ENCODE measurements at places on chromosomes 4 and X.
A peak's percentile ranks its signal among the peaks of the same experiment; 100 is the strongest.

DNA sequence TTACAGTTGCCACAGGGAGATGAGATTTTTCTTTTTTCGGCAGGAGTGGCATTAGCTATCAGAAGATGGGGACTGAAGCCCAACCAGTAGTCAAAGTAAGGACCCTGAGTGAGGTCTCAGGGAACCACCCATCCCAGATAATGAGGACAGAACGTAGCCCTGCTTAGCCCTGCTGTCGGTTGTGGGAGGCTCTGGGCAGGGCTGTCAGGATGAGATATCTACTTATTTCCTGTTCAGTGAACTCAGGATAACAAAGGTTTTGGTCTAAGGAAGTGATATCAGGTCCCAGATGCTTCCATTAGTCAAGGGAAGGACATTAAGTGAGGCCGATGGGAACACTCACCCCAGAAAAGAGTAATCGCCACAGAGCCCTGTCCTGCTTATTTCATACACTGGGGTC lies 2.3 kb downstream of the MAGEB16 start:
- DNase-seq = no peak

- DNase-seq = no peak
Measured at GRCh38 chrX:47422444-47422843, 52.1 kb downstream of the ZNF157 start.

- DNase-seq = no peak
Measured at GRCh38 chr4:1770791-1771231, 22.3 kb upstream of the FGFR3 start.

DNA sequence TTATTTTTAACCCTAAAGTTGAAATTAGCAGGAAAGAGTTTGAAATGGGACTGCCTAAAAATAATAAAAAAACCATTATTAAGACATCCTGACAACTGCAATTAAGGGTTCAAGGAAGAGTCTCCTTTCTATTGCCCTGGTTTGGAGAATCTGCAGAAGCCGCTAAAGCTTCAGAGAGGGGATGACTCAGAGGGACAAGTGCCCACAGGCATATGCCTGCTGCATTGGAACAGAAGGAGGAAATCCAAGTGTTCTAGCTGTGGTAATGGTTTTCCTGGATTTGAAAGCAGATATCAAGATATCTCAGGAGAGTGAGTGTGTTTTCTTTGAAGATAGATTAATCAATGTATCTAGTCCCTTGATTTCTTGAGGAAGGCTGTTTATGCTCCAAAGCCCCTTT lies 235.1 kb upstream of the TAPT1 start:
- no peak for DNase-seq

- no peak for DNase-seq
Measured at GRCh38 chrX:77795124-77795523, 9.1 kb upstream of the ATRX start.

GRCh38 chr4:184462724-184463123 lies 11.6 kb downstream of the IRF2 start:
- DNase-seq = no peak

DNA sequence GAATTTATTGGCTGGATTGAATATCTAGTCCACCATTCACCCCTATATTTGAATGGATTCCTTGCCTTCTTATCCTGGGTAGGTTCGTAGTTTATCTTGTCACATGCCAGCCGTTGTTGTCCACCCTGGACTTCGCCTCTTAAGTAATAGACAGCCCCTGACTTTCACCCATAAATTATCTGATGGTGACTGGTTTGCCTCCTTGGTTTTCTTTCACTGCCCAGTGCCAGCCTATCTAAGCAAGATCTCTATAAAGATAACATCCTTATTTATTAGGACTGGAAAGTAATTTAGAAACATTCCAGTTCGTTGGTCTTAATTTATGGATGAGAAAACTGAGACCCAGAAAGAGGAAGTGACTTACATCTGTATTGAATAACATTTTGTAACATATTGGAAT lies 410.3 kb downstream of the RPA4 start:
- DNase-seq = no peak

GRCh38 chrX:64977830-64978229 lies 1.6 kb upstream of the ZC4H2 start:
- no peak for DNase-seq

- DNase-seq = no peak
Measured at GRCh38 chr4:155403886-155404285, 27.1 kb upstream of the MAP9 start.

- no peak for DNase-seq
Measured at GRCh38 chr4:118776157-118776954, 59.6 kb downstream of the SEC24D start.

DNA sequence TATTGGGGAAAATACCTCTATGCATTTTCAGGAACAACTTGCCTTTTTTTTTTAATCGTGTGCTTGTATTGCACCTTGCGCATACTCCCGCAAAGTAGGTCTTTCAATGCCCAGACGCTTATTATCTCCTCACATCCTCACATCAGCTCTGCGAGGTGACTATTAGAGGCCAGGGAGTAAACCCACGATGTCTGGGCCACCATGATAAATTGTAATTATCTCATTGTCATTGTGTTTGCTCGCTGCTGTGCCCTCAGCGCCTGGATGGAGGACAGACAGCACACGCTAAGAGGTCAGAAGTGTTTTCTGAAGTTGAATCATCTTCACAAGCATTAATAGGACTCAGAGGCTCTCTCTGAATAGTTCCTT lies 1.0 kb upstream of the RELL1 start:
- no peak for DNase-seq

DNA sequence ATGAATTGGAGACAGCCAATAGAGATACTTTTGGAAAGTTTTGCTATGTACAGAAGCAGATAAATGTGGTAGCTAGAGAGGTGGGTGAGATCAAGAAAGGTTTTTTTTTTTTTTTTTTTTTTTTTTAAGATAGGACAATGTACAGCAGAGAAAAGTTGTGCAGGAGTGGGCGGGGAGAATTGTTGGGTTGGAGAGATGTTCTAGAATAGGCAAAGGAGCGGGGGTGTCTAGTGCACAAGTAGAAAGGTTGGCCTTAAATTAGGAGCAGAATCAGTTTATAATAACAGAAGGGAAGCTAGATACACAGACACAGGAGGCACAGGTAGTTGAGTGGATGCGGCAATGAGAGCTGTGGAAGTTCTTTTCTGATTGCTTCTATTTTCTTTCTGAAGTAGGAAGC lies 66.2 kb upstream of the PGK1 start:
- DNase-seq = no peak

- DNase-seq = peak; percentile 32
Measured at GRCh38 chrX:49165901-49166881, 3.6 kb downstream of the MAGIX start.

- DNase-seq = no peak
Measured at GRCh38 chr4:182346675-182347375, 103.6 kb downstream of the TENM3 start.

DNA sequence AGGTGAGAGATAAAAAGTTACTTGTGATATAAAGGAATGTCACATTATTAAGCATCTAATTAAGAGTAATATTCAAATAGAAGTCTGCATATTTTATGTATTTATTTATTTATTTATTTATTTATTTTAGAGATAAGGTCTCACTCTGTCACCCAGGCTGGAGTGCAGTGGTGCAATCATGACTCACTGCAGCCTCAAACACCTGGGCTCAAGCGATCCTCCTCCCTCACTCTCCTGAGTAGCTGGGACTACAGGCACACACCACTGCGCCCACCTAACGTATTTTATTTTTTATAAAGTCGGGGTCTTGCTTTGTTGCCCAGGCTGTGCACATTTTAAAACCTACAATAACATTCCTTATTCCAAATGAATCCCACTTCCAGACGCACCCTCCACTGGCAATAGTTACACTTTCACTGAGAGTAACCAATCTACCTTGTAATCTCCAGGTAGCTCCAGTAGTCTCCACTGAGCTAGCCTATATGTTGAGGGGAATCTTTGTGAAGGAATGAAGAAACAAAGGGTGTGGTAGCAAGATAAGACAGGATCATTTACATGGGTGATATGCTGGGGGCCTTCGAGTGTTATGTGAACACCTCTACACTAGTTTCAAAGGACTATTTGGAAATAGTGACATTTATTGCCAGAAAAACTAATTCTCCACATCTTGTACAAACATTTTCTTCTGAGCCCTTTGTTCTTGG lies 11.9 kb downstream of the SH3D19 start:
- no peak for DNase-seq

GRCh38 chr4:5797866-5798265 lies 86.9 kb downstream of the EVC start:
- DNase-seq = no peak

- DNase-seq = no peak
Measured at GRCh38 chr4:170033999-170034398, 7.8 kb upstream of the MFAP3L start.

GRCh38 chrX:106588801-106589200 lies 23.0 kb upstream of the RADX start:
- no peak for DNase-seq

DNA sequence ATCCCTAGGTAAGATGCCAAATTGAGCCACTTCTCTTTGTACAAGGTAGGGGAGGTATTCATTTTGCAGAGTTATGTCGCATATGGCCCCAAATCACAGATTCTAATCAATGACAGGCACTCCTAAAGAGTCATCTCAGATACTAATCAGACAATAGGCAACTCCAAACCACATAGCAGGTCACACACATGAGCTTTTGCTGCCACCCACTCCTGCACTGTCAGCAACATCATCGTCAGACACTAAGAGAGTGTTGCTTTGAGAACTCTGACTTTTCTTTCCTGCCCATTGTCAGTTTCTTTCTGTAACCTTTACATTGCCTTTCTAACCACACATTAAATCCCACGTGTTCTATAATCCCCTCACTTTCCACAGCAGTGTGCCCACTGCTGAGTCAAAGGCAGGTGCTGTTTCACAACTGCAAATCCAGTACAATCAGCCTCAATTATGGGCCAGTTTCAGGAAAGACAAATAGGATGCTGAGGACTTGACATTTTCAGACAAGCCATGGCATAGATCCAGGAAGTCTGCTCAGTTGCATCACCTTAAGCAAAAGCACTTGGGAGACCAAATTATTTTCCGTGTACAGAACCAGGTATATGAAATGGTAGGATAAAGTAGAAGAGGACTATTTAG lies 23.5 kb downstream of the TMEM31 start:
- no peak for DNase-seq

- no peak for DNase-seq
Measured at GRCh38 chr4:7607156-7607910, 172.6 kb upstream of the PSAPL1 start.

DNA sequence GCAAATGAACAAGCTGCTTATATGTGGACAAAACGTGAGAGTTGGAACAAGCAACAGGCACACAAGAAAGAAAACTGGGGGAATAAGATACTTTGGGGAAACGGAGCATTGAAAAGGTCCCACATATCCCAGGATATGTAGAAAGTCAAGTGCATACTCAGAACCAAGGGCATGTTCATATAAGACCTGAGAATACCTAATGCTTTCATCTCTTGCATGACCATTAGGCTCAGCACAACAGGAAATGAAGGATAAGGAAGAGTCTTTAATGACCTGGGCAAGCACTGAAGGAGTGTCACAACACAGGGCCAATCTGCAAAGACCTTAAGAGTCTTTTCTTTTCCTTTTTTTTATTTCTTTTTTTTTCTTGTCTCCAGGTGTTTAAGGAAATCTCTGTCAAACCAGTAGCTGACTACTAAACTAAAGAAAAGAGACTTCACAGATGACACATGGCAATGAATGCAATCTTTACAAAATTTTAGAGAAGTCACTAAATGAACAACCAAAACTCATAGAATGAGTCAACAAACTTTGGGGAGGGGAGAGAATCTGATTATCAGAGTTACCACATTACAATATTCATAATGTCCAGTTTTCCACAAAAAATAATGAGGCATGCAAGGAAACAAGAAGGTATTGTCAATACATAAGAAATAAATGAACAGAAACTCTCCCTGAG lies 67.9 kb upstream of the STK26 start:
- DNase-seq = no peak

DNA sequence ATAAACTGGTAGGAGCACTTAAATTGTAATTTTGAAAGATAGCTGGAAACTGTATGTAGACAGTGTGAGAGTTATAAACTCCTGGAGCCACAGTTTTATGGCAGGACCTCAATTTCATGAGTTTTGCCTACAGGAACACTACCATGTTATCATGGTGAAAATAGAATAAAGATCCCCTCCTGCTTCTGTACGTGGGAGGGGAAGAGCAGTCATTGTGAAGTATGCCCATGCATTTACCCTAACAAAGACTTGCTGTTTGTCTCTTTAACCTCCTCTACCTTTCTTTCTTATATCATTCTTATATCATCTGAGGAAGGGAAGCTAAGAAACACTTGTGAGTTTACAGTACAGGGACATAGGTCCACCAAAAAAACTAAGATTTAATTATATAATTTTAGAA lies 327.0 kb downstream of the PCDH10 start:
- DNase-seq = no peak

GRCh38 chr4:8338351-8338961 lies 68.9 kb downstream of the HTRA3 start:
- no peak for DNase-seq

DNA sequence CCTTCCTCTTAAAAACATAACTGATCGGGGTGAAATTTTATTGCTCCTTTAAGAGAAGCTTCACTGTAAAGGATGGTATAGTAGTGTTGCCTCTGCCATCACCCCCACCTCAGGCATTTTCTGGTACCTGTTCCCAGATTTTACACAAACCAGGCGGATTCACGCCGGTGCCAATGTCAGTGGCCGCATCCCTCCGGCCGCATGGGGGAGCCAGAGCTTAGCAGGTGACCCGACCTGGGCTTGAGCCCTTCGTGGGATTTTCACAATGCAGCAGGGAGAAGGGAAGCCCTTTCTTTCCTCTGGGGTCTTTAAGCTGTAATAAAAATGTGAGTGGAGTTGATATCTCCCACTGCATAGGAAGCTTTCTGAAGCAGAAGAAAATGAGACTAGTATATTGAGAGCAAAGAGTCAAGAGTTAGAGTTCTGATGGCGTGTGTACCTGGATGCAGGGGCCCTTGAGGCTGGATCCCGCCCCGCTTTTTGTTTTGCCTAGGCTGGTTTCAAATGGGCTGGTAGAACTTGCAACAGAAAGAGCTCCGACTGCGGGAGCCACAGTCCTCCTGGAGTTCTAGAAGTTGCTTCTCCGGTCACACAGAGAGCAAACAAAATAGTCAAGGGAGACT lies 59.4 kb downstream of the POLR2B start:
- DNase-seq = peak; percentile 12

DNA sequence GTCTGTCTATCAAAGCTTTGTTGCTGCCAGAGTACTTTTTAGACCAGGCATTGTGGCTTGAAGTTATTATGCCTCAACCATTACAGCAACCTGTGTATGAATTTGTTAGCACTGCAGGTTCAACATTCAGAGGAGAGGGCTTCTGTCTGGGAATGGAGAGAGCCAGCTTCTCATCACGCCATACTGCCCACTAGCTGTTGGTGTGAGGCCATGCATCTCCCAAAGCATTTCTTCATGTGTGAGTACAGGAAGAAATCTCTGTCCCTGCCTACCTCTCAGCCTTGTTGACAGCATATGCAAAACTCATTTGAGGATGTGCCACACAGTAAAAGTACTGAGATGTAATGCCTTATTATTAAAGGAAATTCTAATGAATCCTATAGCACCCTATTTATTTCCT lies 76.9 kb upstream of the PPARGC1A start:
- DNase-seq = no peak

Measured in activated CD8-positive, alpha-beta memory T cell treated with anti-CD3 and anti-CD28 coated beads for 48 hours (primary cell).